ENCODE measurements at places on chromosomes 6 and 20.

GRCh38 chr20:59351157-59352040, 51.0 kb downstream of the EDN3 start:
- DNase-seq: no peak

GRCh38 chr6:114987281-114987680, 644.5 kb upstream of the HS3ST5 start:
- no peak for DNase-seq

GRCh38 chr6:143928853-143929252, 64.6 kb downstream of the ZC2HC1B start:
- DNase-seq: no peak

DNA sequence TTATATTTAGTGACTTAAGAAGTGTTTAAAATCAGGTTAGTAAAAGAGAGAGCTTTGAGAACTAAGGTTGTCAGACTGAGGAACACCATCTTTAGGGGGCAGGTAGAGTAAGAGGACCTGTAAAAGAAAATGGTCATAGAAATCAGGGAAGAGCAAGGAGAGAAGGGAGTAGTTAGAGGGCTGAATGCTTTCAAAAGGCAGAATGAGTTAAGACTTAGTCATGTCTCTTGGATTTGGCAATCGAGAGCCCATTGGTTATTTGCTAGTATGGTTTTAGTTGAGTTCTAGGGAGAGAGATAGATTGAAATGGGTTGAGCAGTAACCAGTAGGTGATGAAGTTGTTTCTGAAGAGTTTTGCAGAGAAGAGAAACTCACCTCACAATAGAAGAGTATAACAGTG, 51.1 kb downstream of the RALGAPB start:
- no peak for DNase-seq

DNA sequence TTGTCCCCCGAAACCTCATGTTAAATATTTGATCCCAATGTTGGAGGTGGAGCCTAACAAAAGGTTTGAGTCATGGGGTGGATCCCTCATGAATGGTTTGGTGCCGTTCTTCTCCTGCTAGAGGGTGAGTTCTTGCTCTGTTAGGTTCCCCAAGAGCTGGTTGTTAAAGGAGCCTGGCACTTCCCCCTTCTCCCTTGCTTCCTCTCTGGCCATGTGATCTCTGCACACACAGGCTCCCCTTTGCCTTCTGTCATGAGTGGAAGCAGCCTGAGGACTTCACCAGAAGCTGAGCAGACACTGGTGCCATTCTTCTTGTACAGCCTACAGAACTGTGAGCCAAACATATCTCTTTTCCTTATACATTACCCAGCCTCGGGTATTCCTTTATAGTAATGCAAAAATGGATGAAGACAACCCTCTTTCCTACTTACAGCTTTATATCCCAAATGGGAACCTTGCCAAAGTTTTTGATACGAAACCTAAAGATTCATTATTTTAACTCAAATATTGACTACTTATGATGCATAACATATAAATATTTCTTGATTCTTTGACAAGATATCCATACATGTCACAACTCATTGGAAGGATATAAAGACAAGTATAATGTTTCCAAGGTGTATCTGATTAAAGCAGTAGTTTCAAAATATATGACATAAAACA, 61.0 kb downstream of the RNF182 start:
- no peak for DNase-seq

DNA sequence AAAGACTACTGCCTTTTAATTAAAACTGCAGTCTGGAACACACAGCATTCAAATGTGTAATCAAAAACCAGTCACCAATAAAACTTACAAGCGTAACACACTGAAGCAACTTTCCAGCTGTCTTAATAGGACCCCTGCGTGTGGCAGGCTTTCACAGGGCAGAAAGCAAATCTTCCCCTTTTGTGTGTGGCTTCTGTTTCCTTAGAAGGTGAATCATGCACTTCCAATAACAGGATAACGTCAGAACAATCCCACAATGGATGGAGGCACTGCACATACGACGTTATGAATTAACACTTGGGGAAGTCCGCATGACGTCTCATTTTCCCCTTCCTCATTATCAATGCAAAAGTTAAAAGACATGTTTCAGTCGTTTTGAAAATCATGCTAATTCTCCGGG, 44.8 kb downstream of the INSM1 start:
- no peak for DNase-seq

DNA sequence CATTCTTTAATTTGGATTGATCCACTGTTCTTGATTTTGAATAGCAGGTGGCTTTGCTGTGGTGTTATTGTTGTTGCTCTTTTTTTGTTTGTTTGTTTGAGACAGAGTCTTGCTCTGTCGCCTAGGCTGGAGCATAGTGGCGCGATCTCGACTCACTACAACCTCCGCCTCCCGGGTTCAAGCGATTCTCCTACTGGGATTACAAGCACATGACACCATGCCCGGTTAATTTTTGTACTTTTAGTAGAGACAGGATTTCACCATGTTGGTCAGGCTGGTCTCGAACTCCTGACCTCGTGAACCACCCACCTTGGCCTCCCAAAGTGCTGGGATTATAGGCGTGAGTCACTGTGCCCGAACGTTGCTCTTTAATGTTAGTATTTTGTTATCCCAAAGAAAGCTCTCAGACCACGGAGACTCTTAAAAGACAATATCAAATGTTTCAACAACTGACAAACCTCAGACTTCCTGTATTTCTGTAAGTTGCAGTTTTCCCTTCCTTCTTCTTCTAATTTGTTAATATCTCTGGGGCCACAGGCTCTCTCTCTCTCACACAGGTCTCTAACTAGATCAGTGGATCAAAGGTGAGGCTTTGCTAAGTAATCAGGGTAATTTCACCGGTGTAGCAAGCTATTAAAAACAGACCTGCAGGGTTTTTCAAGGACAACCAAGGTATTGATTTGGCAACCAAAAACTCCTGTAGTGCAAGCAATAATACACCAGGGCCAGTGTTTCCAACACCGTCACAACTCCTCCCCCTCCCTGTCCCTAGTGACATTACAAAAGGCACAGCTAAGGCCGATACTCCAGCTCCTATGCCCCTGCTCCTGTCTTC, 48.8 kb upstream of the ZNF217 start:
- no peak for DNase-seq

- DNase-seq: no peak
Observed at GRCh38 chr20:19560881-19561480, 197.1 kb upstream of the RIN2 start.

DNA sequence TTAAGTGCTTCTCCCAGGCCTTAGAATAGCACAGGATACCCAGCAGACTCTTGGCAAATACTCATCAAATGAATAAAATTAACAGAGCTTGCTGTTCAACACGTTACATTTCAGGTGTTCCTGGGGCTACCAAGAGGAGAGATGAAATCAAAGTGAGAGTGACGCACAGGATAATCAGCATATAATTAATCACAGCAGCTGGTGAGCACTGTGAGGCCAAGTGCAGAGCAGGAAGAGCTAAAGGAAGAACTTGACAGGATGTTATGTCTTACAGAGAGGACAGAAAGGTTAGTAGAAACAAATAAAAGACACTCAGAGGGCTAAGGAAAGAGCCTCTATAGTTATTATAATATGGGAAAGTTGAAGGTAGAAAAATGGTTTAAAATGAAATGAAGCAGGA, 8.8 kb downstream of the PPIL1 start:
- DNase-seq: no peak

GRCh38 chr6:159505140-159505922, 187.7 kb downstream of the SOD2 start:
- DNase-seq: no peak

DNA sequence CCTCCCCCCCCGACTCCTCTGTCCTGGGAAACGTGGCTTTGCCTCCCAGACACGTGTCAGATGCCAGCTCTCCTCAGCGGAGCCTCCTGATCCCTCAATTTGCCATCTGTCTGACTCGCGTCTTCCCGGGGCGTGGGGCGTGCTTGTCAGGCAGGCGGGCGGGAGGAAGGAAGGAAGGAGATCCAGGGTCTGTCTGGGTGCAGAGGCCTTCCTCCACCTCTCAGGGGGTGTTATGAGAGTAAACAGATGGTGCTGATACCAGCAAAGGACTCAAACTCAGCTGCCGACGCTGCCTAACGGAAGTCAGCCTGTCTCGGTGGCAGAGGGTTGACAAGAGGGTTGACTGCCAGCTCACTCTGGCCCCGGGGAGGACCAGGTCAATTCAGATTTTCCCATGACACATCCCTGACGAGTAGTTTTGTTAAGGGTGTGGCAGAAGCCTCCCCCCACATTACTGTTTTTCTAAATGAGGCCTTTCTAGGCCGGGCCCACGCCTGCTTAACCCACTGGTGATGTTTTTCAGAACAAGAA, 17.0 kb downstream of the UQCC2 start:
- DNase-seq: no peak

DNA sequence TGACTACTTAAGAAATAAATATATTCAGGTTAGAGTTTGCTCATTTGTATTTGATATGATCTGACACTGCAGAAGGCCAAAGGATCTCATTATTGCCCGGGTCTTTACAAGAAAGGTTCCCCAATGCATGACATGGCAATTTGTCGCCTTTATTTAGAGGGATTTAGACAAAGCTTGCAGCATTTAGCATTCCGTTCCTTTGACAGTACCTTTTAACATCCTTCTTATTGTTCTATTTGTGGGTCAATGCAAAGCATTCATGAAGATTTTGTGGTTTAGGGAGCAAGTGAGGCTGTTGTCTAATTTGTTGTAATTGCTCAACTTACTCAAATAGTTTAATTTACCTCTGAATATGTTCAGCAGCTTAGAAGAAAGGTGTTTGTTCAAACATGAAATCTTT, 230.8 kb upstream of the FLRT3 start:
- DNase-seq: no peak

- no peak for DNase-seq
Observed at GRCh38 chr6:5674141-5674540, 332.6 kb downstream of the NRN1 start.

GRCh38 chr6:93412452-93412851, 6.9 kb downstream of the EPHA7 start:
- no peak for DNase-seq

- no peak for DNase-seq
Observed at GRCh38 chr6:3939964-3940363, 90.8 kb downstream of the FAM50B start.

- DNase-seq: no peak
Observed at GRCh38 chr6:51619042-51619799, 468.2 kb downstream of the PKHD1 start.

Measured in NCI-H1930 (cell line).